Ascending aorta (tissue), 2 donors: ENCODE measurements at places on chromosomes 7 and 10.

DNA sequence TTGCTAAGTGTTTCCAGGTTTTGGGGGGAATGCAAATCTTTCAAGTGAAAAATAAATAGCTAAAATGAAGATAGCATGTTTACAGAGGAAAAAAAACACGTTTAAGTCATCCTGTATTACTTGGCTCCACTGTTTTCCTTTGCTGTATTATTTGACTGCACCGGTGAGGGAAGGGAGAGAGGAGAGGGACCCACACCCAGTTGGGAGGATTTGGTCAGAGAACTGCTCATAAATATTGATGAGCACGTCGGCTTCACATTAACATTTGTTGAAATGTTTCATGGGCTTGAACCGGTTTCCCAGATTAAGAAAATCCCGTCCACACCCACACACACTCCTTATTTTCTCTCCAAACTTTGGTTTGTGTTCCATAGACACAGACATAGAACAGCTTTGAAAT lies 493.8 kb upstream of the MGMT start:
- no peak for DNase-seq

DNA sequence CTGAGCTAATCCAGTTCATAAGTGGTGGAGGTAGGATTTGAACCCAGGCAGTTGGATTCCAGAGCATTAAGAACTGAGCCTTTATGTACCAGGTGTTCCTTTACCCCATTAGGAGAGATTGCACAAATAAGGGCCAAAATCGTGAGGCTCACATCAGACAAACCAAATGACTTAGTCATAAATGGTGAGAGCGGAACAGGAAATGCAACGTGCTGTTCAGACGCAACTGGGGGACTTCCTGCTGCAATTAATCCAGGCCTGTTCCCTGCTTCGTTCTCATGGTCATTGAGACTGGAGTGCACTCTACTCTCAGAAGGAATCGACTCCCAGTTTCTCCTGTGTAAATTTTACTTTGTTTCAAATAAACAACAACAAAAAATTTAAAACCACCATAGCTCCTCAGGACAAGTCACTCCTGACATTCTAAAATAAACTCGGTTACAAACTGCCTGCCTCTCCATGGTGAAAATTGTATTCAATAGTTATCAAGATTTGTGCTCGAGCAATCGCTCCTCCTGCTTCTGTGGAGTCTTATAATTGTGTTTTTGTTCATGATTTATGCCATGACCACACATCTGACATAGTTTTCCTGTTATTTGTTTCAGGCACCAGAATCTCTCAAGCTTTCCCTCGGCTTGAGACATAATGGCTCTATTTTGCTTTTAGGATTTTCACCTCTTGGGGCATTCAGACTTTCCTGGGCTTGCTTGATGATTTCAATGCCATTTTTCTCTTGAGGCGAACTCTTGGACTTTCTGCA lies 115.3 kb upstream of the BMPER start:
- no peak for DNase-seq

- DNase-seq: peak; percentile 79
These were observed 19.3 kb downstream of the MYOF start for GRCh38 chr10:93462881-93463280.

GRCh38 chr10:51029172-51029641 lies 45.1 kb upstream of the PRKG1 start:
- no peak for DNase-seq

DNA sequence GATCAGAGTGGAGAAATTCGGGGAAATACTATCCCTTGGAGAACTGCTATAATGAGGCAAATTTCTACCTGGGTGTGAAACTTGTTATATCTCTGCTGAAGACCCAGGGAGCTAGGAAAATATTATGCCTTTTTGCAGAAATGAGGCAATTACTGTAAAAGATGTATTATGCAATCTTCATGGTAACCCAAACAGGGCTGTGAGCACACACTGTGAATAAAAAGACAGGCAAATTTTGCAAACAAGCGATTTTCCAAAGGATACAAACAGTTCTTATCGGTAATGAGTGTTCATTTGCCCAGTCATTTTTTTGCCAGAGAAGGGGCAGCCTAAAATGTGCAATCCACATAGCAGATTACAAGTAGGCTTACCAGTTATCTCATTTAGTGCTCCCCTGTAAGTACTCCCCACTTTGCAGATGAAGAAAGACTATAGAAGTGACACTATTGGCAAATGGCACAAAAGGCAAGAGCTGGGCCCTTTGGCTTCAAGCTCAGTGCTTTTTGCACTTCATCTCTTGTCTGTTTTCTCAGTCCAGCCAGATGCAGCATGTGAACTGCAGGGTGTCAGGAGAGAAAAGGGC lies 205.8 kb downstream of the HECW1 start:
- no peak for DNase-seq

DNA sequence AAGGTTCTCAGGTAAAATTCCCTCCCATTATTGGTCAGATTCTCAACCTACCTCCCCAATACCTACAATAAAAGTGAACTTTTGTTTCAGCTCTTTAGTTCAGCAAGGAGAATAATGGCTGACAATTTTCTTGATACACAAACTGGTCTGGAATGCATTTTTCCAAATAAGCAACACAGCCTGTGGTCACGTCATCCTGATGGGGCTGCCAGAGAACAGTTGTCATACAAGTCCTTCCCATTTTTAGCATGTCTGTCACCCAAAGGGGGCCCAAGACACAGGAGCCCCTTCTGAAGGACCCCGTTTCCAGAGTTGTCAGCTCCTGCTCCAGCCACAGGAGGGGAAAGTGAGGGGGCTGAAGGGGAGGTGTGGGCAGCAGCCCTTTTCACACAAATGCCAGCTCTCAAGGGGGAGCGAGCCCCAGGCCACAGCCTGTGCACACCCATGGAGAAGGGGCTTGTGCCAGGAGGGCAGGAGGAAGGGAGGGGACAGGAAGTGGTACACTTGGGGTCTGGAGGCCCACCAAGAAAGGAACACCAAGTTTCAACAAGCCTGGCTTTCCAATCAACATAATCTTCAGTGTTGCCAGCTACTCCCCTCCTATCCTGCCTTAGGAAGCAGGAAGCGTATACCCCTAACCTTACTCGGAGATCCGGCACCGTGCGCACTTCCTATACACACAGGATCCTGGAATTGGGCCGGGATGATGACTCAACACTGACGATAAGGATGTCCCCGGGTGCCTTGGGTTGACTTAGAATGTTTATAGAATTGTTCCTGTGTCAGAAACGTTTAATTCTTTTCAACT lies 43.4 kb upstream of the PDLIM1 start:
- peak; percentile 71 for DNase-seq

DNA sequence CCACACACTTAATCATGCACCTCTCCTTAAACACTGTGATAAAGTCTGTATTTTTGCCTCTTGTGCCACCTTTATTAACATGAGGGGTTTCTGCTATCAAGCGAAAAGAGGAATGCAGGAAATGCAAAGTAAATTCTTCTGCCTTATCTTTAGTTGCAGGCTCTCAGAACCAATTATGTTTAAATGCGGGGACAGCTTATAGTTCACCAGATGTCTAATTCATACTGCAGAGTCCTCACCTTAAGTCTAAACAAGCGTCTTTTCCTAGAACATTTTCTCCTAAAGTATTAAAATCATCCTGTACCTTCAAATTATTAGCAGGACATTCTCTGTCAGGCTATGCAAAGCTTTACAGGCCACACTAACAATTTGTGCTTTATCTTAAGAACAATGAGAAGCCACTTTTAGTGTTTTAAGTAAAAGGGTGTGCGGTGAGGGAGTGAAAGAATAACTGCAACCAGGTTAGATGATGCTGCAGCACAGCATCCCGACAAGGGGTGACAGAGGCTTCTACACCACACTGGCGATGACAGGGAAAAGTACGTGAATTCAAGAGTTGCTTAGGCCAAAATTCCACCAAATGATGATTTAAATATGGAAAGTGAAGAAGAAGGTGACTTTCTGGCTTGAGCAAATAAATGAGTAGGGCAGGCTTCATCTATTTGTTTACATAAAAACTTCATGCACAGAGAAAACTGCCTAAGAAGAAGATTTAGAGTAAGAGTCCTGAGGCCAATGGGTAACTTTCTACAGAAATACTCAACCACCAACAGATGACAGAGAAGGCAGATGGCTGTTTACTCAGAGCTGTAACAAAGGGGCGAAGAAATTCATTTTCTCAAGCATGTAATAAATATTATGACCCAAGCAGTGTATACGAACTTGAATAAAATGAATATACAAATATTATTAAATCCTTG lies 36.0 kb downstream of the EZH2 start:
- no peak for DNase-seq
